Trophoblast cell (in vitro differentiated cells and primary cell): ENCODE measurements at places on chromosomes 11 and 22.

DNA sequence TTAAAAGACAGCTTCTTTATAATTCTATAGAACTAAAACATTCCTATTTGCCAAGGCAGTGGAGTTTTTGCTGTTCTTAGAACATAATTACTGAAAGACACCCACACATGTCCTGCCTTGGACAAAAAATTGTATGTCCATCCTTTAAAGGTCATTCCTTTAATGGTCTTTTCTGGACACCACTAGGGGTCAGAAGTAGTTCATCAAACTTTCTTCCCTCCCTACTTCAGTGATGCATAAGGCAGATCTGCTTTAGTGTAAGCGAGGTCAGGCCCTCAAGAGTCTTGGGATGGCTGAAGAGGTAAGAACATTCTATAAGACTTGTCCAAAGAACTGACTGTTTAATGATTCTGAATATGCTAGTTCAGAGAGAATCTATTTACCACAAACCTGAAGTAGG, 4.3 kb upstream of the OR51V1 start:
- no peaks in the 10 kb centered on the region for H3K27me3 ChIP-seq
- H3K27ac ChIP-seq: no peak overlapping the region
- peak; percentile 76 for DNase-seq
- H3K36me3 ChIP-seq: no peaks in the 10 kb centered on the region

GRCh38 chr22:47395481-47395880, 633.0 kb downstream of the TBC1D22A start:
- no peak overlapping the region for H3K27ac ChIP-seq
- H3K27me3 ChIP-seq: no peaks in the 10 kb centered on the region
- no peak overlapping the region for H3K4me3 ChIP-seq
- no peaks in the 10 kb centered on the region for H3K36me3 ChIP-seq
- DNase-seq: no peak

- H3K27ac ChIP-seq: no peak overlapping the region
- H3K4me1 ChIP-seq: peaks cover 2% of the 10 kb centered on the region
- peaks cover 34% of the 10 kb centered on the region for H3K27me3 ChIP-seq
These were observed 15.0 kb upstream of the ALX4 start for GRCh38 chr11:44324749-44325525.

DNA sequence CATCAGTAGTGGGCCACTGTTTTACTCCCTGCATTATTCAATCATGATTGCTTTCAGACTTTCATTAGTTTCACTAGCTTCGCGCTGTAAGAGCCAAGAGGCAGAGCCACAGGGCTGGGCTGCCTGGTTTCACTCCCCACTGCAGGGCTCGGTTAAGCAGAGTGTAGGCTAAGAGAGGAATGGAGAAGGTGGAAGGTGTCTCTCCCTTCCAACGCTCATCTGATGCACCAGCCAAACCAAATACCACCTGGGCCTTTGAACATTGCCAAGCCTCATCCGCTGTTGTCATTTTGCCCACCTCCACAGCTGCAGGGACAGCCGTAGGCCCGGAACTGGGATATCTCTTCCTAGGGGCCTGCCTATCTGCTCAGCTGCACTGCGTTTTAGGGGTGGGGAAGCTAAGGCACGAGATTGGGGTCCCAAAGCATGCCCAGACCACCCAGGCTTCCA, 480 bp upstream of the SMARCB1 start:
- H3K27ac ChIP-seq: peak overlapping the region; percentile 39
- DNase-seq: peak; percentile 27
- no peaks in the 10 kb centered on the region for H3K27me3 ChIP-seq
- H3K36me3 ChIP-seq: peaks cover under 1% of the 10 kb centered on the region
- H3K4me1 ChIP-seq: peaks cover 10% of the 10 kb centered on the region

GRCh38 chr11:36131721-36132397, 157.4 kb downstream of the COMMD9 start:
- no peak overlapping the region for H3K4me3 ChIP-seq
- H3K27me3 ChIP-seq: no peaks in the 10 kb centered on the region
- H3K27ac ChIP-seq: no peak overlapping the region
- no peaks in the 10 kb centered on the region for H3K36me3 ChIP-seq

DNA sequence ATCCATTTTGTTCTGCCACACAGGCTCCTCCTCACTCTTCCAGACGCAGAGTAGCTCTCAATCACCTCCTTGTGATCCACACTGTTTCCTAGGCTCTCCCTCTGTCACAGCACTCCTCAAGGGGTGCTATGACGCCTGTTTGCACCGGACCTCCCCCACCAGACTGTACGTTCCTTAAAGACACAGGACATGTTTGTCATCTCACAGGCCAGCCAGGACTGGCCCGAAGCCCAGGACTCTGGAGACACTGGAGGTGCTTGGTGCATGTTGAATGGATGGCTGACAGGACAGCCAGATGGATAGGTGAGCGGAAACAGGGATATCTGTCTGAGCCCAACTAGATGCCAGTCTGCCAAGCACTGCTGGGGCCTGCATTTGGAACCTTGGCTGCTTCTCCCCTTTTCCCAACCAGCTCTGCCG, 13.6 kb downstream of the PLA2G6 start:
- H3K4me3 ChIP-seq: no peak overlapping the region
- no peaks in the 10 kb centered on the region for H3K27me3 ChIP-seq
- no peak overlapping the region for H3K27ac ChIP-seq
- no peak for DNase-seq
- no peaks in the 10 kb centered on the region for H3K36me3 ChIP-seq

DNA sequence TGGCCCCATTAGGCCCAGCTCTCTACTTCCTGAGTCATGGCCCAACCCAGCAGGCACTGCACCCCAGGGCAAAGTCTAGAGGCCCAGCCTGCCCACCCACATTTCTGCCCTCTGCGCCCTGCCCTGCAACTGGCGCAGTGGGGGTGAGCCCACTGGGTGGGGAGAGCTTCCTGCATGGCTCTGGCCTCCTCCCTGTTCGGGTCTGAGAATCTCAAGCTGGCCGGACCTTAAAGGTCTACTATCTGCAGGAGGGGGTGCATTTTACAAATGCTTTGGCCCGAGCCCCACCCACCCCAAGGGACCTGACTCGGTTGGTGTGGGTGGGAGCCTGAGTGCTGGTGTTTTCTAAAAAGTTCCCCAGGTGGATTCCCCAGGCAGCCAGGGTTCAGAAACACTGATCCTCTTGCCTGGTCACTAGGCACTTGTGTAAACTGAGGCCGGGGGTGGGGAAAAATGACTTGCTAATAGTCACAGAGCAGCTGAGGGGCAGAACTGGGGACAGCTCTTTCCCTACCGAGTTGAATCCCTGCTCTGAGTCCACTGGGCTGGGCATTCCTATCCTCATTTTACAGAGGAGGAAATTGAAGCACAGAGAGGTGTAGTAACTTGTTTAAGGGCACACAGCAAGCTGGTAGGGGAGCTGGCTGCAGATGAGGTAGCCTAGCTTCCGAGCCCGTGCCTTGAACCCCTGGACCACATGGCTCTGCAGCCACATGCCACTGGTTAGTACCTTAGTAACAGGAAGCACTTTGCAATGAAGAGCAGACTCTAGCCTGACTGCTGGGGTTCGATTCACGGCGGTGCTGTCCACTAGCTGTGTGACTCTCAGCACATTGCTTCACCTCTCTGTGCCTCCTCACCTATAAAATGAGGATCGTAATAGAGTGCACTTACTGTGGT, 36.3 kb downstream of the CD82 start:
- H3K4me1 ChIP-seq: no peaks in the 10 kb centered on the region
- no peak for DNase-seq
- no peak overlapping the region for H3K27ac ChIP-seq
- no peaks in the 10 kb centered on the region for H3K36me3 ChIP-seq
- no peaks in the 10 kb centered on the region for H3K27me3 ChIP-seq
- H3K4me3 ChIP-seq: no peak overlapping the region

DNA sequence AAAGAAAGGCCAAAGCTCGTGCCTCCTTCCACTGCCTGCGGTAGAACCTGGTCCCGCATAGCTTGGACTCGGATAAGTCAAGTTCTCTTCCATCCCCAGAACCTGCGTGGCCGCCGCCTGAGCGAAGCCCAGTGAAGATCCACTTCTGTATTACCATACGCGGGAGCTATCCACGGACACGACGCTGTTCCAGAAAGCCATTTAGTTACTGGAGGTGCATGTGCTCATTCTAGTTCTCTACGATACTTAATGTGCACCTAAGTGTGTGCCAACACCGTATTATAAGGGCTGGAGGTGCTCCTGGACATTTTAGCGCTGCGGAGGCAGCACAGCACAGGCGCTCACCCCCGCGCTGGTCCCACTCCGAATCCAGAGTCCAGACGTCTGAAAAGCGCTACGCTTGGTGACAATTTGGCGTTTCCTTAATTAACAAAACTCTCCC, 1.4 kb downstream of the WT1 start:
- no peak for DNase-seq
- peaks cover 82% of the 10 kb centered on the region for H3K27me3 ChIP-seq

- no peak overlapping the region for H3K4me3 ChIP-seq
- no peaks in the 10 kb centered on the region for H3K27me3 ChIP-seq
- no peak for DNase-seq
- H3K36me3 ChIP-seq: peaks cover 14% of the 10 kb centered on the region
- no peak overlapping the region for H3K27ac ChIP-seq
- peaks cover 29% of the 10 kb centered on the region for H3K4me1 ChIP-seq
These were observed 10.2 kb downstream of the CERK start for GRCh38 chr22:46727813-46728364.

- no peaks in the 10 kb centered on the region for H3K27me3 ChIP-seq
- DNase-seq: no peak
These were observed 5.2 kb upstream of the SLC15A3 start for GRCh38 chr11:60957188-60957587.

- H3K27me3 ChIP-seq: no peaks in the 10 kb centered on the region
- no peak overlapping the region for H3K4me3 ChIP-seq
- DNase-seq: no peak
- H3K36me3 ChIP-seq: no peaks in the 10 kb centered on the region
- H3K27ac ChIP-seq: no peak overlapping the region
- no peaks in the 10 kb centered on the region for H3K4me1 ChIP-seq
These were observed 3.6 kb downstream of the IL18 start for GRCh38 chr11:112160091-112160848.

GRCh38 chr11:73162196-73162740, 20.1 kb upstream of the FCHSD2 start:
- no peak overlapping the region for H3K27ac ChIP-seq
- H3K36me3 ChIP-seq: no peaks in the 10 kb centered on the region
- no peak for DNase-seq
- H3K4me3 ChIP-seq: no peak overlapping the region
- no peaks in the 10 kb centered on the region for H3K27me3 ChIP-seq

DNA sequence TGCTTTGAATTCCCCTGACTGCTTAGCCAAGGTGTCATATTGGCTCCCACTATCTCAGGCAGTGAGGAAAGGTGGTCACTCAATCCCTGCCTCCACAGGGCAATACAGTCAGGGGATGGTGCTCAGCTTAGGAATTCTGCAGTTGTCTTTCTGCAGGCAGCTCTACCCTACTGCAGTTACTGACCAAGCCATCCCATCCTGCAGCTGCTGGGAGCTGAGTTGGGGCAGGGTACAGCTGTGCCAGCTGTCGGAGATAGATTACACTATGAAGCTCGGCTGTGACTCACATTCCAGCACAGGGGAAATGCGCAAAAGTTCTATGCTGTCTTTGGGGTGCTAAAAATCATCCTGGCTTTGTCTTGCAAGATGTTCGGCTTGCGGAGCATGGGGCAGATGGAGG, 4.4 kb upstream of the DAGLA start:
- H3K4me1 ChIP-seq: peaks cover 9% of the 10 kb centered on the region
- H3K27ac ChIP-seq: no peak overlapping the region
- no peak for DNase-seq
- no peaks in the 10 kb centered on the region for H3K27me3 ChIP-seq
- no peak overlapping the region for H3K4me3 ChIP-seq

DNA sequence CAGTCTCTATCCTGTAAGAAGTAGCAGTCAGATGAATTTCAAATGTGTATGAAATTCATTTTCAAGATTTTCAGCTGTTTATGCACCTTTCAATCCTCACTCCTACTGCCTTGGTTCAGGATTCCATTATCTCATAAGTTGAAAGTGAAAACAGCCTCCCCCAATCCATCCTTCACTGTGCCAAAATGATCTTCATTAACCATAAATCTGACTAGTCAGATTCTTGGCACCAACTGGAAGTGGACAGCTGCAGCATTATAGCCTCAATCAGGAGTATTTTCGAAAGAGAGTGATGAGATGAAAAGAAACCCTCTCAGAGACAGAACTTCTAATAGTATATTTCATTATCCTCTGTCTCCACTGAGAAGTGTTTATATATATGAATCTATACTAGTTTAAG, 365.3 kb upstream of the PDGFD start:
- no peaks in the 10 kb centered on the region for H3K36me3 ChIP-seq
- no peak overlapping the region for H3K27ac ChIP-seq
- H3K4me1 ChIP-seq: no peaks in the 10 kb centered on the region
- no peak overlapping the region for H3K4me3 ChIP-seq

GRCh38 chr11:7531011-7531410, 17.2 kb downstream of the PPFIBP2 start:
- H3K4me1 ChIP-seq: peaks cover 5% of the 10 kb centered on the region
- H3K36me3 ChIP-seq: no peaks in the 10 kb centered on the region
- no peak overlapping the region for H3K4me3 ChIP-seq
- H3K27me3 ChIP-seq: no peaks in the 10 kb centered on the region

DNA sequence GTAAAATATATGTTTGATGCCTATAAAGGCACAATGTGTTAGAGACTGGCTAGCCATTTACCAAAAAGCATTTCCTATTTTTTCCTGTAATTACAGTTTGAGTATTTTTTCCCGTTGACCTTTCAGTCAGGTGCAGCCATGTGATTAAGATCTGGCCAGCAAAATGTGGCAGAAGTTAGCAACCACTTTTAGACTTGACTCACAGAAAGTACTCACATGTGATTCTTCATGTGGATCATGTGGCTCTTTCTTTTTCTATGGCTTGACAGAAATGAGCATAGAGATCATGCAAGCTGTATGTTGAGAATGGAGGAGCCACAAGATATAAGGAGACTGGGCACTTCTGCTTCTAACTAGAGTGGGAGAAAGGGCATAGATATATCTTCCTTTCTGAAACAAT, 27.3 kb upstream of the RAB38 start:
- H3K27me3 ChIP-seq: no peaks in the 10 kb centered on the region
- no peak overlapping the region for H3K4me3 ChIP-seq
- no peaks in the 10 kb centered on the region for H3K4me1 ChIP-seq
- no peak for DNase-seq
- no peaks in the 10 kb centered on the region for H3K36me3 ChIP-seq

DNA sequence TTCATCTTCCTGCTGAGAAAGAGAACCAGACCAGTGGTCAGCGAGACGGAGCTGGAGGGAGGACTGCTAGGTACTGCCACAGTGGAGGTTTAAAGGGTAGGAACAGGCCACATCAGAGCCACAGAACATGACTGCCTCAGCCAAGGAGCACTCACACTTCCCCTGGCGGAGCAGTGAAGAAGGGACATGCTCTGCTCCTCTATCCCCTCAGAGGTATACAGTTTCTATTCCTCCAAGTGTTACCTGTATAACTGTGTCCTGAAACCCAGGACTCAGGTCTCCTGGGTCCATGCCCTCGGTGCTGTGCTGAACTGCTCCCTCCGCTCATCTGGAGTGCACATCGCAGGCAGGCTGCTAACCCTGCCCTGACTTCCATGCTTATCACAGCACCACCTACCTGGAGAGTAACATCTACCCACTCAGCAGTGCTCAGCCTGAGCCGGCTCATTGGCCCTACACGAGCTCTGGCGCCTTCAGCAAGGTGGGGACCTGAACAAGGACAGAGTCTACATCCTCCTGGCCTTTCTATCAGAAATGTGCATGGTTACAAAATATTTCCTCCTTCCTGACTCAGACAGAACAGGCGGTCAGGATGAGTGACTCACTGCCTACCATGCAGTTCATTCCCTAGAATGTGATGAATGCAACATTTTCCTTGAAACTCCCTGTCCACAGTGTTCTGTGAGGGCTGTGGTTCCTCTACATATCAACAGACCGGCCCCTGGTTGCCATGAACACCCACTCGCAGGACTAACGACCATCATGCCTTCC, 52.9 kb downstream of the C11orf58 start:
- peaks cover 49% of the 10 kb centered on the region for H3K36me3 ChIP-seq
- no peak overlapping the region for H3K4me3 ChIP-seq
- peak overlapping the region; percentile 66 for H3K27ac ChIP-seq
- peak; percentile 82 for DNase-seq
